ENCODE measurements at places on chromosomes 12 and 14. TPM values are rescaled to one million over a fixed set of nuclear protein-coding genes. Genes with fewer than 3 reads are reported as not detected.

- no peaks in the 10 kb centered on the region for H3K4me1 ChIP-seq
- no peaks in the 10 kb centered on the region for H3K36me3 ChIP-seq
- no peak overlapping the region for H3K4me3 ChIP-seq
- no peaks in the 10 kb centered on the region for H3K27me3 ChIP-seq
- H3K27ac ChIP-seq: no peak overlapping the region
- DNase-seq: no peak
These were observed 30.8 kb downstream of the BBOF1 start for GRCh38 chr14:74049876-74050495.

Gene SYNE3
- total RNA-seq: 25.4 TPM

Gene TSPAN9
- 35.6 TPM for total RNA-seq

- H3K27ac ChIP-seq: no peak overlapping the region
- no peaks in the 10 kb centered on the region for H3K36me3 ChIP-seq
- no peak overlapping the region for H3K4me3 ChIP-seq
- H3K27me3 ChIP-seq: no peaks in the 10 kb centered on the region
- DNase-seq: no peak
- H3K4me1 ChIP-seq: no peaks in the 10 kb centered on the region
These were observed 11.8 kb upstream of the KSR2 start for GRCh38 chr12:117980616-117981015.

Gene C3AR1
- 66.4 TPM for total RNA-seq

Gene CLEC2B
- 16.3 TPM for total RNA-seq

Gene DCN
- total RNA-seq: 1,049 TPM

Gene CDCA4
- total RNA-seq: 9.6 TPM

GRCh38 chr12:52814710-52815155 lies 817 bp upstream of the KRT4 start:
- DNase-seq: no peak
- no peak overlapping the region for H3K4me3 ChIP-seq
- no peaks in the 10 kb centered on the region for H3K36me3 ChIP-seq
- H3K27me3 ChIP-seq: peaks cover 85% of the 10 kb centered on the region
- peaks cover 16% of the 10 kb centered on the region for H3K4me1 ChIP-seq
- no peak overlapping the region for H3K27ac ChIP-seq

Gene KCNC2
- total RNA-seq: not detected
